Myocyte (in vitro differentiated cells): ENCODE measurements at places on chromosomes 11 and 22. TPM values are rescaled to one million over a fixed set of nuclear protein-coding genes. Genes with fewer than 3 reads are reported as not detected.

- no peak for DNase-seq
Observed at GRCh38 chr11:81674211-81674610, 1059.5 kb downstream of the FAM181B start.

DNA sequence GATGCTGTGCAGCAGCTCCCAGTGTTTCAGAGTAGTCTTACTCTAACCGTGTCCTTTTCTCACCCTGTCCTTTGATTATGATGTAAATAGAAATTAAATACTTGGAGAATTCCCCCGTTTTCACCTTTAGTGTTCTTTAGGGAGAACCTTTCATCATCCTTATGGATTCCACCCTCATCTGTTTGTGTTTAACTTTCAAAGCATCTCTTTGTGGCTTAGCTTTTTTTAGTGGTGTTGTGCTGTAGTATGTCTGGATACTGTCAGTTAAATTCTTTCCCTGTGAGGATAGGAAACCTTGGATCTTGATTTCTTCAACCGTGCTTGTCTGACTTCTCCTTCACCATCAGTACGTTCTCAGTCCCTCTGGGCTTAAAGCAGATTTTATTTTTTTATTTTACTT, 48.5 kb downstream of the PPP6R3 start:
- no peak for DNase-seq

GRCh38 chr11:134377876-134378275, 34.2 kb downstream of the B3GAT1 start:
- DNase-seq, result no peak

- no peak for DNase-seq
Observed at GRCh38 chr22:38271927-38272372, 860 bp downstream of the TMEM184B start.

DNA sequence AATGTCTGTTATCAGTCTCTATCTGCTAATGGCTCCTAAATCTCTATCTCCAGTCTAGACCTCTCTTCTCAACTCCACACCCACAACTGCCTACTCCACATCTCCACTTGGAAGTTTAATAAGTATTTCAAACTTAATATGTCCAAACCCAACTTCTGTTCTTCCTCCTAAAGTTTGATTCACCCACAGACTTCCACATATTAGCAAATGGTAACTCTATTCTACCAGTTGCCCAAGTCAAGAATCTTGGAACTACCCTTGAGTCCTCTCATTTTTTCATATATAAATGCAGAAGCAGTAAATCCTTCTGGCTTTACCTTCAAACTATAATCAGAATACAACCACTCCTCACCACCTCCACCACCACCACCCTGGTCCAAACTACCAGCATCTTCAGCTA, 6.7 kb upstream of the JAML start:
- DNase-seq, result no peak

GRCh38 chr11:59247531-59248227, 35.0 kb upstream of the MPEG1 start:
- peak; percentile 30 for DNase-seq

GRCh38 chr11:44313761-44314489, 4.0 kb upstream of the ALX4 start:
- DNase-seq, result no peak

DNA sequence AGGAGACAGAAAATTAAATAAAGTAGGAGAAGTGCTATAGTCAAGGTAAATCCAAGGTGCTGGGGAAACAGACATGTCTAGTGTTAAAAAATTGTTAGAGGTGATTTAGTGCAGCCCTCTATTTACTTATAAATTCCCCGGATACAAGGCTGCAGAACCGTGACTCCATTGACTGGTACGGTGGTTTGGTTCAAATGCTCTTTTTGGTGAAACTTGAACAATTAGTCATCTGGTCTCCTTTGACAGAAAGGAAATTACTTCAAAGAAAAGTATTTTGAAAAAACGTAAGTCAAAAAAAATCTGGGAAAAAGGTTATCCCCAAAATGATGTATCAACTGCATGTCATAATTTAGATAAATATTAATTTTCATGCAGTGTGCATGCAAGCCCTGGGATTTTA, 399.2 kb downstream of the CNTN5 start:
- no peak for DNase-seq

- DNase-seq, result peak; percentile 39
Observed at GRCh38 chr22:41290262-41291221, 4.6 kb upstream of the RANGAP1 start.

GRCh38 chr11:68565768-68566167, 105.2 kb downstream of the PPP6R3 start:
- DNase-seq, result no peak

DNA sequence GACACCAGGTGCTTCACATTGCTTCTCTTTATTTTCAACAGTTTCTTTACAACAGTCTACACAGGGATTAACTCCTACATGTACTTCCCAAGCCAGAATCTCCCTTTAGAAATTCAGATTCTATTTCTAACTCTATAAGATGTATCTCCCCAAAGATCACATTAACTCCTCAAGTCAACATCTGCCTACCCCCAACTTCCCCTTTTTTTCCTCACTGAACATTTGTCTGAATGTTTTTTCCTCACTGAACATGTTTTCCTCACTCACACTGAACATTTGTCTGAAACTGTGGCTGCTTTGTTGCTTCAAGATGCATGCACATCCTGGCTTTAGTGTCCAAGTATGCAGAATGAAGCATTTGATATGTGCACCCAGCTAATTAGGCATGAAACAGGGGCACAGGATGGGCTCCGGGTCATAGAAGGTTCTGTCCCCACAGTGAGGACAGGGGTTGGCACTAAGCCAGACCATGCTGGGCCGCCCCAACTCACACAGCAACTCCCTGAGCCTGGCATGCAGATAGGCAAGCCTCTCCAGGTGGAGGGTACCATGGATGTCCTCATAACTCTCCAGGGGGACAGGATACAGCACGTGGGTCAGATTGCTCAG, 11.3 kb downstream of the PRAME start:
- DNase-seq, result no peak

- DNase-seq, result no peak
Observed at GRCh38 chr11:35208795-35209194, 69.8 kb downstream of the CD44 start.

GRCh38 chr22:26431261-26431995, 2.4 kb downstream of the ASPHD2 start:
- peak; percentile 27 for DNase-seq

GRCh38 chr11:69892237-69892985, 73.2 kb upstream of the FGF3 start:
- peak; percentile 10 for DNase-seq

DNA sequence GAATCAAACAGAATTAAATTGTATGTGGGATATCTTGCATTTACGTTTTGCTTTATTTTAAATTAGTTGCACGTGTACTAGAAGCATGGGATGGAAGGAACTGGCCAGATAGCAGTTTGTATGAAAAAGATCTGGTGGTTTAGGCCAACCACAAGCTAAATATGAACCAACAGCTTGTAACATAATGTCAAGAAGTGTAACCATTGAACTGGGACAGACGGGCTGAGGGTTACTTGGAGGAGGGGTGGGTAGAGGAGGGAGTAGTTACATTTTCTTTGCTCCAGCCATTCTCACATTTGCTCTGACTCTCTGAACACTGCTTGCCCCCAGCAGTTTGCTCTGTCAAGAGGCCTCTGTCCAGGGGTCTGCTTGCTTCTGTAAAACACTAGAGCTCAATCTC, 31.7 kb upstream of the CXCR5 start:
- DNase-seq, result peak; percentile 15

DNA sequence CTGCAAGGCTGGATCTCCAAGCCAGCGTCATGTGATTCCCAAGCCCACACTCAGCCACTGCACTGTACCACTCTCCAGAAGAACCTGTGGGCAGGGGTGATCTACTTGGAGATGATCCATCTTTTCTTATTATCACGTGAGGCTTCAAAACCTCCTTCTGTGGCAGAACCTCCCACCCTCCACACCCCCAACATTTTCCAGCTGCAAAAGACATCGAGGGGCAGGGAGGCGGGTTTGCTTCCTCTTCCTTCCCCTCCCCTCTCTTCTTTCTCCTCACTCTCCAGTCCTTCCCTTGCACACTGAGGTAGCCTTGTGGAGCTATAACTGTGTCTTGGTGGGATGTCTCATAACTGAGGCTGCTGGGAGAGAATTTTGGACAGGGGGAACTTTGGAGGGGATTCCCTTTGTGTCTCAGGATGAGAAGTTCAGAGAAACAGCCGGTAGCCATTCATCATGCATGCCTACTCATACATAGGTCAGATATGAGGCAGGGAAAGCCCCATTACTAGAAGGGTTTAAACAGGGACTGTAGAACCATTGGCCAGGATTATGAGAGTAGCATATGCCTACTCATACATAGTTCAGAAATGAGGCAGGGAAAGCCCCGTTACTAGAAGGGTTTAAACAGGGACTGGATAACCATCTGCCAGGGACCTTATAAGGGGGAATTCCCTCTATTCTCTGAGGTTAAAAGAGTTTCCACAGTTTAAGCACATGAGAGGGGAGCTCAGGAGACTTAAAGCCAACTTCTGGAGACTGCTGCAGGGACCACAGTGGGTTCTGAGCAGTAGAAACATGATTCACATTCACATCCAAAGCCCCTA, 420.7 kb upstream of the CADM1 start:
- DNase-seq, result peak; percentile 54

- DNase-seq, result no peak
Observed at GRCh38 chr22:46528121-46528610, 9.3 kb downstream of the CELSR1 start.

GRCh38 chr22:46742576-46743221, 4.6 kb upstream of the CERK start:
- no peak for DNase-seq

GRCh38 chr11:74771139-74771538, 22.5 kb downstream of the RNF169 start:
- no peak for DNase-seq

- DNase-seq, result no peak
Observed at GRCh38 chr11:9569588-9570164, 3.8 kb upstream of the WEE1 start.

DNA sequence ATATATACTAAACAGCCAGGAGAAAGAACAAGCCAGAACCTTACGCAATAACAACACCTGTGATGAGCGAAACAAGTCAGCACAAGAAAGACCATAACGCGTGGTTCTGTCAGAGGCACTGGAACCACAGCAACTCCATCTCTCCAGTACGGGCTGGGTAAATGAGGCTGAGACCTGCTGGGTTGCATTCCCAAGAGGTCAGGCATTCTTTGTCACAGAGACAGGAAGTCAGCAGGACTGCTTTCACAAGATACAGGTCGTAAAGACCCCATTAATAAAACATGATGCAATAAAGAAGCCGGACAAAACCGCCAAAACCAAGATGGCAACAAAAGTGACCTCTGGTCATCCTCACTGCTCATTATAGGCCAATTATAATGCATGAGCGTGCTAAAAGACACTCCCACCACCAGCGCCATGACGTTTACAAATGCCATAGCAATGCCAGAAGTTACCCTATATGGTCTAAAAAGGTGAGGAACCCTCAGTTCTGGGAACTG, 21.7 kb downstream of the TPST2 start:
- DNase-seq, result peak; percentile 35

- DNase-seq, result peak; percentile 89
Observed at GRCh38 chr11:64996710-64997380, at the start of gene BATF2. Gene BATF2, minus strand, starts transcription at chr11:64996971. Its CDS starts 57 bp downstream, at chr11:64996914.

DNA sequence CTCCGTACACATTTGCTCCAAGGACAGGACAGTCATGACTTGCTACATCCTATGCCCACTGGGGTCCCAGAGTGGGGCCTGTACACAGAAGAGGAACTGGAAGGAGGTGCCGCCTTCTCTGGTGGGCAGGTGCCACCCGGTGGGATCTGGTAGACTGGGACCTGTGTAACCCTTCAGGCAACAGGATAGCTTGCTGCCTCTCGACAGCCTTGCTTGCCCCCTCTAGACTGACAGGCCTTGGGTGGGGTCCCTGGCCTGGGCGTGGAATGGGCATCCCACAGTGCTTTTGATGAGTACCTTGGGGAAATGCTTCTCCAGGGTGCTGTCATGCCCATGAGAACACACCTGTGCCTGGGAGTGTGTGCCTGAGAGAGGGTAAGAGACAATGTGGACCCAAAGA, 15.8 kb downstream of the SHANK3 start:
- DNase-seq, result no peak

DNA sequence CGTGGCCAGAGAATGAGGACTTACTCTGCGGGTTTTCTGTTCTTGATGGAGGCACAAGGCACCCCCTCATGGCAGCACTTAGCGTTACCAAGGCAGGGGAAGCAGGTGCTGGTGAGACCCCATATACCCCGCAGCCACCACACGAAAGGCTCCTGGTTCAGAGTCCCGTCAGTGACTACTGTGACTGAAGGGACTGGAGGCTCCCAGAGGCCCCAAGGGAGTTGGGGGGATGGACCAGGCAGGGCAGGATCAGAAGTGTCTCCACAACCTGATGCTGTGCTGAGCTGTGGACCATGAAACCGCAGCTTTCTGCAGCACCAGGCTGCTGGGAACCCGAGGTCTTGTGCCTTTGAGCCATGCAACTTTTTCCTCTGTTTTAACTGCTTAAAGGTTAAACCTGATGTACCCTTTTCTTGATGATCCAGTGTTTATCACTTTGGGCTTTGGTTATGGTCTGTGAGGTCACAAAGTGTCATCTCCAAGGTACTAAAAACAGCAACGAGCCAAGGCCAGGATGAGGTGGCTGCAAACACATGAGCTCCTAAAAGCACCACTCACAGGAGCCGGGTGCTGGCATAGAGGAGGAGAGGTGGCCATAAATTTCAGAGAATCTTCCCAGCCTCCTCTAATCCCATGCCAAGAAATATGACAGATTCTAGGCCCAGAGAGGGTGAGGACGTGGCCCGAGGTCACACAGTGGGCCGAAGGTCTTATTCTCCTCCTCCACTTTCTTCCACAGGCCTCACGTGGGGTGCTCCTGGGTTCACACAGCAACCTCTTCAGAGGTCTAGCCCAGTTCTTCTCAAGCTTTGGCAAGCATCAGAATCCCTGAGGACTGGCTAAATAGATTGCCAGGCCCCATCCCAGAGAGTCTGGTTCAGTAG, 4.2 kb upstream of the LRRC32 start:
- no peak for DNase-seq

DNA sequence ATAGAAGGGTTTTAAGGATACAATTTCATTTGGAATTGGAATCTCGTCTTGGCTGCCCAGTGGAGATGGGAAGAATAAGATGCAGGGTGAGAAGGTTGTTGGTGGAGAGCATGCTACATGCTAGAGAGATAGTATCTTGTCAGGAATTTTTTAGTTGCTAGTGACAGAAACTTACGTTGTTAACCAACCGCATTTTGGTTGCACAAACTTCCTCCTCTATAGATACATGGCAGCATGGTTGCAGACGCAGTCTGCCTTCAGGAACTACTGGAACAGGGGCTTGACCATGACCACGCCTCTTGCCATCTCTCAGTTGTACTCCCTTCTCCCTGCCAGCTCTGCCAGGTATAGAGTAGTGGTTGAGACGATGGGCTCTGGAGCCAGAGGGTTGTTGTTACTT, 13.5 kb upstream of the CCDC90B start:
- DNase-seq, result no peak

Gene FGF3
- not detected in 2 replicates for total RNA-seq

Gene RAG1
- total RNA-seq, result 2.6 and 5.6 TPM in 2 replicates

Gene SPON1
- total RNA-seq, result 0.08 TPM in 1 of 2 replicates, not detected in the other

Gene DEPDC5
- total RNA-seq, result 7.0 and 12.1 TPM in 2 replicates

Gene BIRC3
- 0.16 and 0.62 TPM in 2 replicates for total RNA-seq

Gene LMO2
- 8.5 and 10.6 TPM in 2 replicates for total RNA-seq

Gene RAB30
- total RNA-seq, result 13.6 and 23.0 TPM in 2 replicates

Gene MMP7
- total RNA-seq, result not detected in 2 replicates
